GOT3 (cell line): ENCODE measurements at places on chromosomes 4 and X.

GRCh38 chr4:168815379-168816345 is 194.4 kb downstream of the CBR4 start:
- DNase-seq, result no peak

DNA sequence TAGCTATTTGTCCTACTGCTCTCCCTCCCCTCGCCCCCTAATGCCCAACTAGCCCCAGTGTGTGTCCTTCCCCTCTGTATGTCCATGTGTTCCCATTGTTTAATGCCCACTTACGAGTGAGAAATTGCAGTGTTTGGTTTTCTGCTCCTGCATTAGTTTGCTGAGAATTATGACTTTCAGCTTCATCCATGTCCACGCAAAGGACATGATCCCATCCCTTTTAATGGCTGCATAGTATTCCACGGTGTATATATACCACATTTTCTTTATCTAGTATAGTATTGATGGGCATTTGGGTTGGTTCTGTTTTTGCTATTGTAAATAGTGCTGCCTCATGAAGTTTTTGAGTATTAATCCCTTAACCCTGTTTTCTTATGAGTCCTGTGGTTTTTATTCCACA is 33.6 kb upstream of the CFAP299 start:
- no peak for DNase-seq

GRCh38 chrX:112614640-112615039 is 65.1 kb downstream of the LHFPL1 start:
- DNase-seq, result no peak

DNA sequence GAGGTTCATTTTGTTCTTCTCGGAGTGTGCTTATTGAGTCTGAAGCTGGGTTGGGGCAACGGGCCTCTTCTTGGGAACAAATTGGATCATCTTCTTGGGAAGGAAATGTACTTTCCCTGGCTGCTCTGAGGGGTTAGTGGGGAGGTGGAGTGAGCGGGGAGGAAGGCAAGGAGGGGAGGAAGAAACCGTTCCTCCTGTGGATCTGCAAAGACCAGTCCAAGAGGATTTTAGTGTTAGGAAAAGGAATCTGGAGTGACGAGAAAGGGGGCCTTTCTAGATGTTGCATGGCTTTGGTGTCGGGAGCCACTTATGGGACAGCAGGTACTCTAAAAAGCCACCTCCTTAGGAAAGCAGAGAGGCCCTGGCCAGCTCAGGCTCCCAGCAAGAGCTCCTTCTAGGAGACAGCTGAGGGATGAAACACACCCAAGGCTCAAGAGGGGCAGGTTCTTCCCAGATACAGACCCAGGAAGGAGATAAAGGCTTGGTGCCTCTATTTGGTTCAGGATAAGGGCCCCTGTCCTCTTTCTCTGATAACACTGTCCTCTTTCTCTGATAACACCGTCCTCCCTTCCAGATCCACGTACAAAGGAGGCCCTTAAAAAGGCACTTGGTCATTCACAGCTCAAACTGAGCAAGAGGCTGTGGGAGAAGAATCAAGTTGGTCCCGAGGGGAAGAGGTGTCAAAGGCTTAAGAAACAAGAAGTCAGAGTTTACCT is 451 bp downstream of the SOD3 start:
- no peak for DNase-seq
